ENCODE measurements at places on chromosomes 13 and 19. TPM values are rescaled to one million over a fixed set of nuclear protein-coding genes. Genes with fewer than 3 reads are reported as not detected.

The PSG11 gene
- not detected for polyA plus RNA-seq

The ICAM3 gene
- 9.2 TPM for polyA plus RNA-seq

The ZNF607 gene
- 3.5 TPM for polyA plus RNA-seq

The LMTK3 gene
- 0.06 TPM for polyA plus RNA-seq

The ERICH4 gene
- not detected for polyA plus RNA-seq

The C19orf67 gene
- polyA plus RNA-seq = not detected

The CGB8 gene
- not detected for polyA plus RNA-seq

The CABP5 gene
- polyA plus RNA-seq = not detected

The ANKRD24 gene
- polyA plus RNA-seq = 0.34 TPM

The SIGLEC12 gene
- 0.11 TPM for polyA plus RNA-seq

The MCEMP1 gene
- polyA plus RNA-seq = not detected

The TLE2 gene
- 23.5 TPM for polyA plus RNA-seq

The GPR12 gene
- polyA plus RNA-seq = 0.04 TPM

The ARHGAP33 gene
- 1.3 TPM for polyA plus RNA-seq

The HMGB1 gene
- polyA plus RNA-seq = 332 TPM

The ANO8 gene
- 4.3 TPM for polyA plus RNA-seq

The TMEM59L gene
- 4.8 TPM for polyA plus RNA-seq

The ZNF888 gene
- polyA plus RNA-seq = 0.49 TPM

The NLRP12 gene
- 0.04 TPM for polyA plus RNA-seq

The TJP3 gene
- polyA plus RNA-seq = 0.46 TPM

The HAUS5 gene
- polyA plus RNA-seq = 3.9 TPM

The NALCN gene
- 0.10 TPM for polyA plus RNA-seq

The CGB2 gene
- not detected for polyA plus RNA-seq

The ADGRE3 gene
- polyA plus RNA-seq = not detected

The GFY gene
- polyA plus RNA-seq = 0.33 TPM

The SYT3 gene
- polyA plus RNA-seq = 0.12 TPM

The UPK1A gene
- 0.31 TPM for polyA plus RNA-seq

The NLRP5 gene
- not detected for polyA plus RNA-seq

The CEBPA gene
- 5.8 TPM for polyA plus RNA-seq

The IL12RB1 gene
- 0.14 TPM for polyA plus RNA-seq

The BORCS8 gene
- polyA plus RNA-seq = 25.2 TPM

The MYH14 gene
- 93.1 TPM for polyA plus RNA-seq

The PNMA8A gene
- polyA plus RNA-seq = 0.11 TPM

The PCP2 gene
- 0.20 TPM for polyA plus RNA-seq

The ZNF285 gene
- polyA plus RNA-seq = 0.96 TPM

The DNAJC3 gene
- polyA plus RNA-seq = 8.9 TPM

The AP1M2 gene
- not detected for polyA plus RNA-seq

The CYP2F1 gene
- not detected for polyA plus RNA-seq

The CBY2 gene
- not detected for polyA plus RNA-seq

The CYP4F12 gene
- 0.36 TPM for polyA plus RNA-seq

The N4BP2L1 gene
- polyA plus RNA-seq = 3.4 TPM

The PLVAP gene
- 46.0 TPM for polyA plus RNA-seq

The IFNL1 gene
- not detected for polyA plus RNA-seq

The THSD1 gene
- polyA plus RNA-seq = 2.5 TPM

The RNF113B gene
- polyA plus RNA-seq = not detected

All from psoas muscle (tissue), 8 donors.